ENCODE measurements at places on chromosomes 4 and X. TPM values are rescaled to one million over a fixed set of nuclear protein-coding genes. Genes with fewer than 3 reads are reported as not detected.

DNA sequence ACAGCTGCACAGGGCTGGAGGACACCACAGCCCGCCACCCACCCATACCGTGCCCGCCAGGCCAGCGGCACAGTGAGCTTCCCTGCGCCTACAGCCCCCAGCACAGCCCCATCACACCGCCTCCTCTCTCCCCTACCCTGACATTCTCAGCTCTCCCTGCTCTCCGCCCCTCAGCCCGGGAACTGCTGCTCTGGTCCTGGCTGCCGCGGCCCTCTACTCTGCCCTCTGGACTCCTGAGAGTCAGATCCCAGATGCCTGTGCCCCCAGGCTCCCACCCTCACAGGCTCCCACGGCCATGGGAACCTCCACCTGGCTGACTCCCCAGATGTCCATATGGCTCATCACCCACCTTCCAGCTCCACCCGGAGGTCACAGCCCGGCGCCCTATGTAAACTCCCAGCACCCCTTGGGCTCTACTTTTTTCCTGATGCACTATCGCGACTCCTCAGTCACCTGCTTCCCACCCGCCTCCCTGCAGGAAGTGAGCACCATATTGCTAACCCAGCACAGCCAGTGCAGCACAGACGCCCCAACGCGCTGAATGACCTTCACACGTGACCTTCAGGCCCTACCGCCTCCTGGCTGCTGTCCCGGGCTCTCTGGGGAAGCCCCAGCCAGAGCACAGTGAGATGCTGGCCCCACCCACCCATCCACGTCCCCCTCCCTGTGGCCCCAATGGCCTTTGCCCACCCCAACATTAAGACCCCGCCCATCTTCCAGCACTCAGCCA, 23.0 kb downstream of the FAM53A start:
- H3K27ac ChIP-seq, result no peak overlapping the region
- DNase-seq, result no peak
- no peaks in the 10 kb centered on the region for H3K36me3 ChIP-seq
- no peaks in the 10 kb centered on the region for H3K27me3 ChIP-seq

DNA sequence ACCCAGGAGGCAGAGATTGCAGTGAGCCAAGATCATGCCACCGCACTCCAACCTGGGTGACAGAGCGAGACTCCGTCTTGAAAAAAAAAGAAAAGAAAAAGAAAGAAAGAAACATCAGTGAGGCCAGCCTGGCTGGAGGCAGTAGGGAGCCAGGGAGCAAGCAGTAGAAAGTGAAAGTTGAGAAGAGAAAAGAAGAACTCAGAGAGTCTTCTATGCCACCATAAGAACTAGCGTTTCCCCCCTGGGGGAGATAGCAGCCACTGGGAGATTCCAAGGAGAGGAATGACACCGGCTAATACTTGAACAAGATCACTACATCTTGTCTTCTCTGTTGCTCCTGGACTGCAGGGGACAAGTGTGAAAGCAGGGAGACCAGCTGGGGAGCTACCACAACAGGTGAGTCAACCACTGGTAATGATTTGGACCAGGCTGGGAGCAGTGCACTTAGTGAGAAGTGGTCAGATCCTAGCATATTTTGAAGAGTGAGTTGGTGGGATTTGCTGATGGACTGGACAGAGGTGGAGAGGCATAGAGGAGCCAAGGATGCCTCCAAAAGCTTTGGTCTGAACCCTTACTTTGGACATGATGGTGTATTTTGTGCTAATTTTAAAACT, 33.4 kb downstream of the SLC2A9 start:
- no peak overlapping the region for H3K4me3 ChIP-seq
- no peaks in the 10 kb centered on the region for H3K27me3 ChIP-seq
- no peaks in the 10 kb centered on the region for H3K36me3 ChIP-seq
- no peak overlapping the region for H3K27ac ChIP-seq
- no peak for DNase-seq
- H3K4me1 ChIP-seq, result no peaks in the 10 kb centered on the region

DNA sequence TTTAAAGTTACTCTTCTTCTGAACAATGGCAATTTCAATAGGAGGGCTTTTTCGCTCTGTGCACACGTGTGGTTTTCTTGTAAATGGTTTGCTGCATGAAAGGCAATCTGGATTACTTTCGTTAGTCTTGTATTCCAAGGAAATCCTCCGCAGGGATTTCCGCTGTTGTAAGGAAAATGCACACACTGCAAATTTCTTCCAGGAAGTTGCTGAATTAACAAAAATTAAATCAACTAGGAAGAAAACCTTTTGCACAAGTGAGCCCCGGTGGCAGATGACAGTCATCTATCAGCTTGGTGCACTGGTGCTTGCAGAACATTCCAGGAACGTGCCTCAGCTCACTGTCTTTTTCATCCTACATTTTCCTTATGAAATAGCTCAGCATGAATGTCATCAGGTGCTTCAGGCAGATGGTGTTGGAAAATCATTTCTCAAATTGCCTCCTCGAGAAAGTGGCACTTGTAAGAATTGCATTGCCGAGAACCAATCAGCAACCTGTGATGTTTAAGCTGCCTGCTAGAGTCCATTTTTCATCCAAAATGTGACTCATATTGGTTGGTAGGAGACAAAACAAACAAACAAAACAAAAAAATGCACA, 272.4 kb upstream of the VCX start:
- no peaks in the 10 kb centered on the region for H3K27me3 ChIP-seq
- H3K4me3 ChIP-seq, result no peak overlapping the region
- no peak for DNase-seq
- no peak overlapping the region for H3K27ac ChIP-seq
- H3K36me3 ChIP-seq, result no peaks in the 10 kb centered on the region
- H3K4me1 ChIP-seq, result no peaks in the 10 kb centered on the region

DNA sequence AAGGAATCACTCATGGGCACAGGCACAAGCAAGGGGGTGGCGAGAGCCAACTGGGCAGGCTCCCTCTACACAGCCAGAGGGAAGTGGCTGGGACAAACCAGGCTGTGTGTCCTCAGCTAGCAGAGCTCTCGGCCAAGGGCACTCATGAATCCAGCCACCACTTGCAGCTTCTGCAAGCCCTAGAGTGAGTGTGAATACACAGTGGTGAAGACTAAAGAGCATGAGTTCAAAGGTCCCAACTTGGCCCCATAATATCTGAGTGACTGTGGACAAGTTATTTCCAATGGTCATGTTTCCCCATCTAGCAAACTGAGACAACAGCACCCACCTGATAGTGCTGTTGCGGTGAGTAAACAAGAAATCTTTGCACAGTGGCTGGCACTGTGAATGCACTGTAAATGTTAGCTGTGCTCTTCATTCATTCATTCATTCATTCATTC, 51.7 kb downstream of the ADGRG2 start:
- no peak overlapping the region for H3K4me3 ChIP-seq
- no peaks in the 10 kb centered on the region for H3K4me1 ChIP-seq
- no peak for DNase-seq
- H3K27me3 ChIP-seq, result no peaks in the 10 kb centered on the region

DNA sequence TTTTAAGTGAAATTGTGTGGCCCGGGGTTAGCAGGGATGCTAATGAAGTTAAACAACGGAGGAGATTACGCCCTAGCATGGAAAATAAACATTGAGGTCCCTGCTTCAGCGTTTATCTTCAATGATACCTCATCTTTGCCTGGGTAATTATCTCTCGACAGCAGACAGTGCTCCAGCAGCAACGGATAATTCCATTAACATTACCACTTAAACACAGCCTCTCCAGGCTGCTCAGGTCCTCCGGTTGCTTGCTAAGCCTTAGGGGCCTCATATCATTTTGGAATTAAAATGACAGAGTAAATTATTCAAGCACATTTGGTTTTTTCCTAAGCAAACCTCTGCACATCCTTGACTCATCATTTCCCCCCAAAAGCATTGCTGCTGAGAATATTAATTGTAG, 281.5 kb upstream of the KLF3 start:
- peaks cover 31% of the 10 kb centered on the region for H3K4me1 ChIP-seq
- no peaks in the 10 kb centered on the region for H3K27me3 ChIP-seq
- no peak for DNase-seq
- no peaks in the 10 kb centered on the region for H3K36me3 ChIP-seq
- H3K4me3 ChIP-seq, result no peak overlapping the region

GRCh38 chrX:124240422-124240821, 92.0 kb upstream of the TEX13D start:
- DNase-seq, result no peak
- H3K27me3 ChIP-seq, result no peaks in the 10 kb centered on the region
- no peaks in the 10 kb centered on the region for H3K36me3 ChIP-seq
- no peak overlapping the region for H3K4me3 ChIP-seq

DNA sequence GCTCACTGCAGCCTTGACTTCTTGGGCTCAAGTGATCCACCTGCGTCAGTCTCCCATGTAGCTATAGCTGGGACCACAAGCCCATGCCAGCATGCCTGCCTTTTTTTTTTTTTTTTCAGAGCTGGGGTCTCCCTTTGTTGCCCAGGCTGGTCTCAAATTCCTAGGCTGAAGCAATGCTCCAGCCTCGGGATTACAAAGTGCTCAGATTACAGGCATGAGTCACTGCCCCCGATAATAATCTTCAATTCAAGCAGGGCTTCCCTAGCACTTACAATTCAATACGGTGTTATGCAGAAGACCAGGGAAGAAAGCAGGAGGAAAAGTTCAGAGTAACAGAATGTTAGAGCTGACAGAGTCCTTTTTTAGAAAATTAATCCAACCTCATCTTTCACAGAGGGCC, 26.1 kb downstream of the OTOP1 start:
- H3K4me1 ChIP-seq, result no peaks in the 10 kb centered on the region
- H3K4me3 ChIP-seq, result no peak overlapping the region
- H3K27me3 ChIP-seq, result no peaks in the 10 kb centered on the region

DNA sequence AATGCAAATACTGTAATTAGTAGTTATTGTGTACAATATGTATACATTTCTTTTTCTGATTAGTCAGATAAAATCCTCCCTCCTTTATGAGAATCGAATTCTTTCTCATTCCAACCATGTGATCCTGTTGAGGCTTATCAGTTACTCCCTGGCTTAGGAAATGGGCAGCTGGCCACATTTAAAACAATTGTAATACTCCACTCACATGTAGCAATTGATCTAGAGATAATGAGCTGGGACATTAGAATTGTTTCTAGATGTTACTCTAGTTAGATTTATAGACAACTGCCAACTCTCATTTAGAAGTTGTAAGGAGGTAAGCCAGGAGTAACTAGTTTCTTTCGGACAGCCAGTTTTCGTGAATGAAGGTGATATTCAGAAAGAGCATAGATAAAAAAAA, 859.3 kb upstream of the AADAT start:
- H3K4me3 ChIP-seq, result no peak overlapping the region
- no peak for DNase-seq
- no peaks in the 10 kb centered on the region for H3K27me3 ChIP-seq
- no peaks in the 10 kb centered on the region for H3K4me1 ChIP-seq
- H3K27ac ChIP-seq, result no peak overlapping the region

DNA sequence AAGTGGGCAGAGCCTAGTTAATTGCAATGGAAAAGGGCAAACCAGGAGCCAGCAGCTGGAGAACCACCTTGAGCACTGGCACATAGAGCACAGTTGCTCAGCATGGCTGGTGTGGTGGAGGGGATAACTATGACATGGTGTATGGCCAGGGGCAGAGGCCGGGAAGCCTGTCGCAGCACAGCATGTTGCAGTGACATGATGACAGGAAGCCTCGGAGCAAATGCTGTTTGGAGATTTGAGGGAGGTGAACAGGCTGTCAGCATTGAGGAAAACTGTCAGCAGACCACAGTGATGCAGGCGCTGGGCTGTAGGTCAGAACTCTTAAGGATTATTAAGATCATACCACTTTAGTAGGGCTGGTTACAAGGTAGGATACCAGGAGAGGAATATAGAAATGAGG, 228.7 kb downstream of the CBR4 start:
- H3K27me3 ChIP-seq, result no peaks in the 10 kb centered on the region
- H3K4me3 ChIP-seq, result no peak overlapping the region
- H3K36me3 ChIP-seq, result no peaks in the 10 kb centered on the region
- no peak overlapping the region for H3K27ac ChIP-seq

GRCh38 chr4:156615066-156615531, 356.5 kb downstream of the PDGFC start:
- no peak overlapping the region for H3K4me3 ChIP-seq
- no peaks in the 10 kb centered on the region for H3K27me3 ChIP-seq
- DNase-seq, result no peak
- no peaks in the 10 kb centered on the region for H3K36me3 ChIP-seq
- H3K4me1 ChIP-seq, result no peaks in the 10 kb centered on the region

DNA sequence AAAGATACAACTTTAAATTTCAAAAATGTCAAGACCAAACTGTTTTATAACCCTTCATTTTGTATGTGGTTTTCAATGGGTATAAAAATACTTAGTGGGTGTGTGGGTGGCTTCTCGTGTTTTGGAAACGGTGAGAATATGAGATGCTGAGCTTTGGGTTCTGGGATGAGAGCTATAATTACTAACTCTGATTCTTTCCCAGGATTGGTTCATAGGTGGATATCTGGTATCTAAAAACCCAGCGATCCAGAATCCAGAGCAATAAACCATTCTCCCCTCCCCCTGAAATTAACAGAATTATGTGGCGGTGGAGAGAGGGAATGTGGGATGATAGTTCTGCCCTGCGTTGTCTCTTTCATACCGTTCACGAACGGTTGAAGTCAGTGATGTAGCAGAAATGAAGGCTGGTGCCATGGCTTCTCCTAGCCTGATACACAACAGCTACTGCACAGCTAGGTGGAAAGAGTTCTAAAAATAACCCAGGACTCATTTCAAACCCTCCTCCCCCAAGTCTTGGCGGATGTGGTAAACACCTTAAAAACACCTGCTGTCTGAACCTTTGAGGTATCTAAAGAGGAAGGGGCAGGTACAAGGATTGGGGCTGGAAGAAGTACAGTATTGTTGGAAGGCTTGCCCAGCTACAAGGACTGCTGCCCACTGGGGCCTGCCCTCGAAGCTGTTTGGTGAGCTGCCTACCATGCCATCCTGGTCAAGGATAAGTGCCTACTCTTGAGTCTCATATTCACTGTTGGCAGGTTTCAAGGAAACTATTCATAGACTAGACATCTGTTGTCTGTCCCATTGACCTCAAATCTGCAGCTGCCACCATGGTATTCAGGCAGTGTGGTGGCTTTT, 44.5 kb downstream of the SEPTIN11 start:
- H3K4me1 ChIP-seq, result no peaks in the 10 kb centered on the region
- no peak for DNase-seq
- H3K27me3 ChIP-seq, result no peaks in the 10 kb centered on the region
- peaks cover 3% of the 10 kb centered on the region for H3K36me3 ChIP-seq
- H3K27ac ChIP-seq, result no peak overlapping the region

- H3K36me3 ChIP-seq, result no peaks in the 10 kb centered on the region
- H3K27me3 ChIP-seq, result no peaks in the 10 kb centered on the region
- H3K4me1 ChIP-seq, result no peaks in the 10 kb centered on the region
Measured at GRCh38 chr4:188647820-188648370, 508.7 kb downstream of the TRIML1 start.

- no peak for DNase-seq
- H3K4me3 ChIP-seq, result no peak overlapping the region
- H3K27ac ChIP-seq, result no peak overlapping the region
- no peaks in the 10 kb centered on the region for H3K36me3 ChIP-seq
- no peaks in the 10 kb centered on the region for H3K27me3 ChIP-seq
- H3K4me1 ChIP-seq, result no peaks in the 10 kb centered on the region
Measured at GRCh38 chr4:10673817-10674369, 10.7 kb downstream of the CLNK start.

Gene FGFBP1
- 14.4 TPM for total RNA-seq

Gene CT47B1
- not detected for total RNA-seq

Gene TEX13C
- total RNA-seq, result 2.1 TPM

Gene SLBP
- 34.6 TPM for total RNA-seq

Gene TMEM271
- total RNA-seq, result not detected

Gene ATP1B4
- total RNA-seq, result not detected

Gene CCDC149
- 22.3 TPM for total RNA-seq

Gene SPACA5B
- not detected for total RNA-seq

Gene FAM9B
- total RNA-seq, result 0.51 TPM

All from upper lobe of left lung (tissue), 6 donors.